Stimulated activated CD8-positive, alpha-beta memory T cell treated with anti-CD3 and anti-CD28 coated beads, Interleukin-4, amount 100 ng/mL, for 48 hours (primary cell): ENCODE measurements at places on chromosomes 12 and 14.

GRCh38 chr12:94994312-94994711 lies 9.2 kb downstream of the NDUFA12 start:
- DNase-seq: no peak

- DNase-seq: no peak
Measured at GRCh38 chr12:64042911-64043310, 179.2 kb downstream of the KICS2 start.

DNA sequence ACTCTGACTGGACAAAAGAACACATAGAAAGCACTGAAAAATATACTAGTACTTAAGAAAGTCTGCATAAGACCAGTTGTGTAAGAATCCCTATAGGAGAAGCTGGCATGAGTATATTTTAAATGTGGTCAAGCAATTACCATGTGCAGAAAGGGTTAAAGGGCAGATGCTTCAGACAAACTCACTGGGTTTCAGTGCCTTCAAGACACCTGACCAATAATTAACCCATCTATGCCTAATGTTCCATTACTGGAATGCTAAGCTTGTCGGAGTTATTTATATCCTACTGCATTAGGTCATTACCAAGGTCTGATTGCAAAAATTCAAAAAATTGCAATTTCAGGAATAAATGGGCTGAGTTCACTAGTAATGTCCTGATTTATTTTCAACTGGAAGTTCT lies 41.3 kb downstream of the HNRNPC start:
- DNase-seq: no peak

DNA sequence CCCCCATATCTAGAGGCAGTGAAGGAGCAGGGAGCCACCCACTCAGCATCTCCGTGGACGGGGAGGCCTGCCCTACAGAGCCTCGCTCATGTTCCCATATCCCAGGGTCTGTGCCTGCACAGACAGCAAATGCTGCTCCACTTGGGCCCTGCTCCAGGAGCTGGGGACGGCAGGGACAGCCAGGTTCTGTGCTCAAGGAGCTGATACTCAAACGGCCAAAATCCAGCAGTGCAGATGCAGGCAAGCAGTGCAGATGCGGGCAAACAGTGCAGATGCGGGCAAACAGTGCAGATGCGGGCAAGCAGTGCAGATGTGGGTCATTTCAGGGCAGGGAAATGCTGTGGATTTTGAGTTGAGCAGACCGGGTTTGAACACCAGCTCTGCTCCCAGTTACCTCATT lies 6.2 kb upstream of the SERPINA12 start:
- DNase-seq: no peak

- no peak for DNase-seq
Measured at GRCh38 chr14:102116361-102117180, 23.1 kb upstream of the WDR20 start.

DNA sequence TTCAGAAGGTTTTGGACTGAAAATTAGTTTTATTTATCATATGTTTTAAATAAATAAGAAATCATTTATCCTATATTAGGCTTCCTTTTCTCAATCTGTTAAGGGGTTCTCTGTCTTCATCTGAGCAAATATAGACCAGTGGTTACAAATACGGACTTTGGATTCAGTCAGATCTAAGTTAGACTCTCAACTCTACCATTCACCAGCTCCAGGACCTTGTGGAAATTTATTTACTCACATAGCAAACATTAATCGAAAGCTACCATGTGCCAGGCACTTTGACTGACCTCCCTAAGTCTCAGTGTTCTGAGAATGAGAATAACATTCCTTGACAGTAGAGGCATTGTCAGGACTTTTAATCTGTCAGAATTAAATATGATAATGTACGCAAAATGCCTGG lies 22.3 kb downstream of the KCNK10 start:
- no peak for DNase-seq

DNA sequence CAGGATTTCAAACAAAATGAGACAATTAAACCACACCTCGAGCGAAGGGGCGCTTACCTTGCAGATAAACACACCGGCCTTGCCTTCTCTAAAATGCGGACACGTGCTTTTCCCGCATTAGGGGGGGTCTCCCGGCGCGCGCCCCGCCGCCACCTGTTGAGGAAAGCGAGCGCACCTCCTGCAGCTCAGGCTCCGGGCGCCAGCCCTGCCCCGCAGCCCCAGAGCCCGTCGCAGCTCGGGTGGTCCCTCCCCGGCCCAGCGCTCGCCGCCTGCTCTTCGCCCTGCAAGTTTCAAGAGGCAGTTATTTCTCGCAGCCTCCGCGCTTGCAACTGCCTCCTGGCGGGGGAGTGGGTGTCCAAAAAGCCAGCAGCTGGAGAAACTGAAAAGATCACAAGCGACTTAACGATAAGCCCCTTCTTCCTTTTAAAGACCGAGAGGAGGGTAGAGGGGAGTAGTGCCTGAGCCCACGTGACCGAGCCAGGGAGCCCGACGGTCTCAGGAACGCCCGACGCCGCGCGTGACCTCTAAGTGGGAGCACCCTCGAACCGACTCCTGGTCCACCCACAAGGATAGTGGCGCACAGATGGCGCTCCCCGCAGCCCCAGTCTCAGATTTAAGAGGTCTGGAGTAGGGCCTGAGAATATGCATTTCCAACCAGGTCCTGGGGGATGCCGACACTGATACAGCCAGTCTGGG lies at the start of gene ESR2:
Gene ESR2, minus strand, starts transcription at position 396 of the 696 bp plus-strand sequence. CDS start 11,386 bp downstream, outside the sequence.
- no peak for DNase-seq

GRCh38 chr14:96042248-96042930 lies 3.2 kb downstream of the C14orf132 start:
- no peak for DNase-seq

DNA sequence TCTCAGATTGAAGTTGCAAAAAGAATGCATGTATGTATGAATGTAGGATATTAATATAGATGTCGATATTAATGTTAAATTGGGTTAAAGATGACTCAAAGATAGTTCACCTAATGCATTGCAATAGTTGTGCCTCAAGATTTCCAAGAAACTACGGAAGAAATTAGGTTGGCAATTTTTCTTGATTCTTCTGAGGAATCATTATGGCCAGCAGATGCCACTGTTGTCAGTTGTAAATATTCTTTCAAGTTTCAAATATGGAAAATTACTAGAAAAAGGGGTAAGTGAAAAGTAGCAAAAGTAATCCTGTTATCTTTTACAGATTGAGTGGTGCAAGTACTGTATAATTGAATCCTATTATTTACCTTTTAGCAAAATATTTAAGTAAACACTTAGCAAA lies 202.1 kb downstream of the ADAMTS20 start:
- no peak for DNase-seq

DNA sequence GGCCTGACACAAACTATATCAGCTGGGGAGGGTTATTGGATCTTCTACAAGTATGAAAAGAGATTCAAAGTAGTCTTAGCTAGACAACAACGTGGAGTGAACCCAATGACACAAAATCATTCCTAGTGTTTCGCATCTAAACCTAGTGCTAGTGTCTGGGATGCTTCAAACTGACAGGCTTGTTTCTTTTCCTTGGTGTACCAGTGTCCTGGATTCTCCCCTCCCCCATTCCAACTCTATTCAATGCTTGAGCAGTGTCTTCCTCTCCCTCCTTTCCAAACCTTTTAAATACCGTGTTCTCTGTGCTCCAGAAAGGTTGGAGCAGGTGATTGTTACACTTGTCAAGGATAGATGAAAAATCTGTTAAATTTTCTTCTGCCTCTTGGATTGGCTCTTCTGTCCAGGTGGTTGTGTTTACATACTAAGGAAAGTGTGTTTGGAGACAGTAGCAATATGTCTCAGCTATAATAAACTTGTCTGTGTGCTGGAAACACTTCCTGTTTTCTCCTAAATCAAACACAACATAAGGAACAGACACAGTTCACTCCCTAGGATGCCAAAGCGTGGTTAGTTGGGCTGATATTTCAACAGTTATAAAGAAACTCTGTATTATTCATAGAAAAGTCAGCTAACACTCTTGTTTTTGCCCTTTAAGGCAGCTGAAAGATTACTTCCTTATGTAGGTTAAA lies 14.4 kb upstream of the GUCY2C start:
- no peak for DNase-seq

DNA sequence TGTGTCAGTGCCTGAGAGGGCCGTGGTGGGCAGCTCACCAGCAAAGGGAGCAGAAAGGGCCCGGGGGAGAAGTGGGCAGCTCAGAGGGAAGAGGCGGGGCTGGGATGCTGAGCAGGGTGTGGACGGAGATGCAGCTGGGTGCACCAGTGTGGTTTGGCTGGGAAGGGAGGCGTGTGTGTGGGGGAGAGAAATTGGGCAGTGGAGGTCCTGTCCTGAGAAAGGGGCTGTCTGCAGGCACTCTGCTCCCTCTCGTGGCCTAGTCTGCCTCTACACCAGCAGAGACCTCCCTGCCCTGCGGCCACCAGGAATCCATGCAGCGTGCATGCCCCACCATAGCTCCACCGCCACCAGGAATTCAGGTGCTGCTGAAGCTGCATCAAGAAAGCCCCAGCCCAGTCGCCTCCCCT lies 6.4 kb downstream of the TMEM121 start:
- no peak for DNase-seq

GRCh38 chr12:113792450-113792849 lies 173.7 kb downstream of the RBM19 start:
- no peak for DNase-seq

GRCh38 chr12:94704452-94705306 lies 54.3 kb upstream of the TMCC3 start:
- DNase-seq: no peak

GRCh38 chr14:59481871-59482540 lies 2.2 kb downstream of the L3HYPDH start:
- no peak for DNase-seq

GRCh38 chr14:55077170-55078151 lies 26.0 kb downstream of the MAPK1IP1L start:
- DNase-seq: no peak

DNA sequence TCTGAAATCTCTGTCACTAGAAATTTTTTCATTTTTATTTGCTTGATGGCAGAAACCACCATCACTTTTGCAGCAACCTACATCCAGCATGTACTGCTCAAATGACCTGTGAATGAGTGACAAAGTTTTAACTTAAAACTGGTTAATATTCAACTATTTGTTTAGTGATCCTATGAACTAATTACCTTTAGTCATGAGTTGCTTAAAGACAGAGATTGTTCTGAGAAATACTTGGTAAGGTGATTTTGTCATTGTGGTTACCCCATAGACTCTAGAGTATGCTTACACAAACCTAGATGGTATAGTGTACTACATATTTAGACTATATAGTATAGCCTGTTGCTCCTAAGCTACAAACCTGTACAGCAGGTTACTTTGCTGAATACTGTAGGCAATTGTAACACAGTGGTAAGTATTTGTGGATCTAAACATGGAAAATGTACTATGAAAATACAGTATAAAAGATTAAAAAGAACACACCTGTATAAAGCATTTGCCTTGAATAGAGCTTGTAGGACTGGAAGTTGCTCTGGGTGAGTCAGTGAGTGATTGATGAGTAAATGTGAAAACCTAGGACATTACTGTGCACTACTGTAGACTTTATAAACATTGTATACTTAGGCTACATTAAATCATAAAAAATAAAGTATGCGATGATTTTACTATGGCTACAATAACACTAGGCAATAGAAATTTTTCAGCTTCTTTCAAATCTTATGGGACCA lies 256.6 kb upstream of the PPFIA2 start:
- DNase-seq: no peak

GRCh38 chr12:2934371-2934770 lies 24.8 kb upstream of the TEAD4 start:
- DNase-seq: no peak

- no peak for DNase-seq
Measured at GRCh38 chr12:59886131-59886733, 290.4 kb downstream of the SLC16A7 start.
